Gastrocnemius medialis (tissue), 4 donors: ENCODE measurements at places on chromosomes 6 and 20. TPM values are rescaled to one million over a fixed set of nuclear protein-coding genes. Genes with fewer than 3 reads are reported as not detected.

Gene EYS
- not detected for total RNA-seq

Gene RIMS1
- total RNA-seq, result 1.4 TPM

GRCh38 chr6:66992660-66993059 is 1285.6 kb upstream of the EYS start:
- no peak for DNase-seq

- no peak for DNase-seq
Observed at GRCh38 chr20:50855498-50856474, 60.9 kb downstream of the BCAS4 start.

DNA sequence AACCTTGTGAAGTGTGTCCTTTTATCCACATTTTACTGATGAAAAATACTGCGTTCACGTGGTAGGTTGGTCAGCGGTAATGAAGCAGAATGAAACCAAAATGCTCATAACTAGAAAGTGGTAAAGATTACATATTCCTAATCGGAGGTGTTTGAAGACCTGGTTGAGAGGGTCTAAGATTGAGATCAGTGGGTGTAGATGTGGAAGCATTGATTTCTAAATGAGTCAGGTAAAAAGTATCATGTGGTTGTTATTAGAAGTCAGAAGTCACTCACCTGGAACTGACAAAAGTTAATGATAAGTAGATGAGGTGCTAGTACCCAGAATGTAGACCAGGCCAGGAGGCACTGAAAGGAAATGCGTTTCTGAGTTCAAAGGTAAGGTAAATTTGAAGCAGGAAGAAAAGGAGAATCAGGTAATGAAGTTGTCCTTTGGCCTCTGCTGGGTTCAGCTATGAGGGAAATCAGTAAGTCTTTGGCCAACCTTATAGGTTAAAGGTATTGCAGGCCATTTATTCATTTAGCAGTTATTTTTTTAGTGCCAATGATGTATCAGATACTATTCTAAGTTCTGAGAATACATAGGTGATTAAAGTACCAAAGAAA is 31.2 kb downstream of the FAM83B start:
- no peak for DNase-seq

GRCh38 chr20:57393321-57394120 is 2.3 kb downstream of the RBM38 start:
- no peak for DNase-seq

DNA sequence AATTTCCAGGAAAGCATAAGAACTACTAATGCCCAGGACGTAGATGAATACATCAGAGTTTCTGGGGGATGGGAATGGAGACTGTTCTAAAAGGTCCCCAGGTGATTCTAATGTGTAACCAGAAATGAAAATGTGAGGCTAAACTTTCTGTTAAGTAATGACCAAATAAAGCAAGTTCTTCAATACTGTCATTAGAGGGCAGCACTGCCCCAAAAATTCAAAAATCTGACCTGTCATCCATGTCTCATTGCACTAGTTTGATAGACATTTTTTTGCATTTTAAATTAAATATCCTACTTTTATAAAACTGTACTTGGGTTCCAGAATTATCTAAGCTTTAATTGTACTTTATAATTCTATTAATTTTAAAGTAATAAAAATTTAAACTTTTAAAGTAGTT is 94.9 kb downstream of the RFX6 start:
- peak; percentile 12 for DNase-seq

DNA sequence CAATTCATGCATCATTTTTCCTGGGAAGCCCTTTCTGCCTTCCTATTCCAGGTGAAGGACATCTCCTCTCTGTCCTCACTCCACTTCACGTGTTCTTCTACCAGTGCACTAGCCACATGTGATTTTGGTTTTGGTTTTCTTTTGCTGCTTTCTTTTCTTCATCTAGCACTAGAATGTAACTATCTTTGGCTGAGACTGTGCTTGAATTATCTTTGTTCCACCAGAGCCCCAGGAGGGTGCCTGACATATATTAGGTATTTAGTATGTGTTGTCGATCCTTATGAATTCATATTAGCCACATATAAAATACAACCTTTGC is 79.9 kb downstream of the VGLL2 start:
- DNase-seq, result no peak

GRCh38 chr6:119379809-119380208 is 30.2 kb upstream of the MAN1A1 start:
- DNase-seq, result no peak

- DNase-seq, result no peak
Observed at GRCh38 chr6:44422531-44422930, 35.0 kb downstream of the CDC5L start.

- no peak for DNase-seq
Observed at GRCh38 chr20:54223285-54223684, 15.4 kb downstream of the PFDN4 start.

GRCh38 chr20:62860924-62861691 is 514 bp downstream of the TCFL5 start:
- DNase-seq, result no peak

- no peak for DNase-seq
Observed at GRCh38 chr6:4904461-4905025, 99.3 kb downstream of the RPP40 start.

- no peak for DNase-seq
Observed at GRCh38 chr6:111802720-111803330, 70.4 kb downstream of the FYN start.

DNA sequence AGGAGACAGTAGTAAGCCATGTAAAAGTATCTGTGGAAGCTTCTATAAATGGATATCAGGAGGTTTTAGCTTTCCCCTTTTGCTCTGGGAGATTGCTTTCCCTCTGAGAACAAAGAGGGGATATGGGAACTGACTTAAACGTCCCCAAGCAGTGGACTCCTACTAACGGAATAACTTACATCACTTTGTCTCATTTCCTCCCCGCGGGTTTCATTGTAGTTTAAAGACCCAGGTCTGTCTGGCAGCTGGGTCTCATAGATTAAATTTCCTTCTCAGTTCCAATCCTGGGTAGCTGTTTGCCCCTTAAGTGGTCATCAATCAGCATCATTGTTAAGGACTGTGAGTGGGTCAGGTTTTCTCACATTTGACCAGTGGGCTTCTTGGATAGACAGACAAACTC is 68.7 kb downstream of the PLAGL1 start:
- no peak for DNase-seq

- DNase-seq, result no peak
Observed at GRCh38 chr6:161232010-161232409, 41.9 kb downstream of the AGPAT4 start.
